ENCODE measurements at places on chromosomes 11 and 22. TPM values are rescaled to one million over a fixed set of nuclear protein-coding genes. Genes with fewer than 3 reads are reported as not detected.

Gene OTOG
- 0.10 TPM for polyA plus RNA-seq

DNA sequence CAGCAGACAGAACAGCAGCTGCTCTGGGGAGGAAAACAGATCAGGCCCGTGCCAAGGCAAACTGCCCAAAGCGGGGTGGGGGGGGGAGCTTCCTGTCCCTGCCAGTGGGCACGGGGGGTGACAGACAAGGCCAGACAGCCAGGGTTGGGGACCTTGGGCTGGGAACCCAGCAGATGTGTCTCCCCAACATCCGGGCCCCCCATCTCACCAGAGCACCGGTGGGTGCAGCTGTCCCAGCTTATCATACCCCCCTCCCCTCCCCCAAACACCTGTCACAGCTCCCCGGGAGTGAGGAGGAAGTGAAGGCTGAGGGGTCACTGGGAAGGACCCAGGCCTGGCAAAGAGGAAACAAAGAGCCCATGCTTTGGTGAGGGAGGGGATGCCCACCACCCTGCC, 1.3 kb downstream of the PPP1R14B start:
- no peaks in the 10 kb centered on the region for H3K27me3 ChIP-seq
- peak overlapping the region; percentile 89 for H3K27ac ChIP-seq
- no peak for DNase-seq
- peaks cover 16% of the 10 kb centered on the region for H3K36me3 ChIP-seq
- peak overlapping the region; percentile 83 for H3K4me3 ChIP-seq

DNA sequence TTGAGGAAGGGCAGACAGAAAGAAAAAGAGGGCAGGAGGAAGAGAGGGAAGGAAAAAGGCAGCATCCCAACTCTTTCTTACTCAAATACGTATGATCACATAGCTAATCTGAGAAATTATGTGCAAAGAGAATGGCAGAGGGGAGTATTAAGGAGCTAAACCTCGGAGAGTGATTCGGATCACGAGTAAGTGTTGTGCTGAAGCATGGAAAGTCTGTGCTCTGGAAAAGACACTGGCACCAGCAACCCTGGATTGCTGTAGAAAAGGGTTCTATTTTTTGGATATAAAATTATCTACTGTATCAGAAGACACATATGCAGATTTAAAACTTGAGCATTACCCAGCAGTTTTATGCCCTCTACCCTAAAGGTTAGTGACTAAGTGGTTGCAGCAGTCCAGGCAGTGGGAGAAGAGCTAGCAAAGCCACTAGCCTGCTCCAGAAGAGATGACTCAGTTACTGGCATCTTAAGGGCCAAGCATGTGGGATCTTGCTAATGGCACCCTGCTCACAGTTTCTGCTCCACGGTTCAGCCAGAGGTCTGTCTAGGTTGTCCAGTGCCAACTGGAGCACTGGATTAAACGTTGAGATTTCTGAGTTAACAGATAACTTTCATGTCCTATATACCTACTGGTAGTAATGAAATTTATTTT, 151.7 kb downstream of the SWAP70 start:
- no peak overlapping the region for H3K27ac ChIP-seq
- H3K36me3 ChIP-seq = peaks cover 17% of the 10 kb centered on the region

GRCh38 chr11:36377759-36378564, 81.9 kb downstream of the PRR5L start:
- H3K4me3 ChIP-seq = peak overlapping the region; percentile 87
- H3K4me1 ChIP-seq = peaks cover 22% of the 10 kb centered on the region
- peaks cover 17% of the 10 kb centered on the region for H3K36me3 ChIP-seq
- peak; percentile 48 for DNase-seq

- no peak overlapping the region for H3K4me3 ChIP-seq
- no peaks in the 10 kb centered on the region for H3K36me3 ChIP-seq
- H3K4me1 ChIP-seq = peaks cover 7% of the 10 kb centered on the region
- H3K27me3 ChIP-seq = no peaks in the 10 kb centered on the region
- no peak for DNase-seq
Measured at GRCh38 chr22:37349043-37349814, 66.9 kb downstream of the CYTH4 start.

DNA sequence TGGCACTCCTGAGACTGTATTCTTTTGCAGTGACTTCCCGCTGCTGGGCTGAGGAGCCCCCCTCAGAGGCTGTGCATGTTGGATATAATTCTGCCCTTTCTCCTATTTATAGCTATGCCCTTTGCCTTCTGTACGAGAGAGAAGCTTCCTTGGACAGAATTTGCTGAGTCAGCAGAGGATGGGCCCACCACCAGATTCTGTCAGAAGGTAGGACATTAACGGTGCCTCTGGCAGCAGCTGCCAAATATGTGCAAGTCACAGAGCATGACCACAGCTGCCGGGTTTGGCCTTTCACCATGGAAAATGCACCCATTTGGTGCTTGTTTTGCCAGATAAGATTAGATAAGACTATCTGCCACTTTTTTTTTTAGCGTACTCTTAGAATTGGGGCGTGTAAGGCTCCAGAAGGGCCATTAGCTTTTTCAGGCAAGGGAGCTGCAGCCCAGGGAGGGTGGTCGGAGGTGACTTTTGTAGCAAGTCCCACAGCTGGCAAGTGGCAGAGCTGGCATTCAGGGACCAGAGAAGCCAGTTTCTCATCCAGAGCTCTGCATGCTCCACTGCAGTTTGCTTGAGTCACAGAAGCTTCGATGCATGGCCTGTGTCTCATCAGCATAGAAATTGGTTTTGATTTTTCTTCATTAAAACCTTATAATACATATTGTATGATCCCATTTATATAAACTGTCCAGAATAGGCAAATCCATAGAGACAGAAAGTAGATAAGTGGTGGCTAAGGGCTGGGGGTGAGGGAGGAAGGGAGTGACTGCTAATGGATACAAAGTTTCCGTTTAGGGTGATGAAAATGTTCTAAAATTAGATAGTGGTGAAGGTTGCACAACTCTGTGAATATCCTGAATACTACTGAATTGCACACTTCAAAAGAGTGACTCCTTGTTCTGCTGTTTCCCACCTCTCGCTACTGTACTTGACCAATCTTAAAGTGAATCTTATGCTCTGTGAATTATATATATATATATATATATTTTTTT, 15.8 kb downstream of the UPB1 start:
- peaks cover 78% of the 10 kb centered on the region for H3K4me1 ChIP-seq
- no peaks in the 10 kb centered on the region for H3K36me3 ChIP-seq
- peak overlapping the region; percentile 59 for H3K27ac ChIP-seq
- peak; percentile 69 for DNase-seq
- H3K4me3 ChIP-seq = no peak overlapping the region
- H3K27me3 ChIP-seq = no peaks in the 10 kb centered on the region

All from large intestine (tissue), 12 donors.